WERI-Rb-1 (cell line): ENCODE measurements at places on chromosomes 1 and 21.

- DNase-seq, result no peak
Observed at GRCh38 chr1:21559788-21560567, 50.8 kb downstream of the ALPL start.

DNA sequence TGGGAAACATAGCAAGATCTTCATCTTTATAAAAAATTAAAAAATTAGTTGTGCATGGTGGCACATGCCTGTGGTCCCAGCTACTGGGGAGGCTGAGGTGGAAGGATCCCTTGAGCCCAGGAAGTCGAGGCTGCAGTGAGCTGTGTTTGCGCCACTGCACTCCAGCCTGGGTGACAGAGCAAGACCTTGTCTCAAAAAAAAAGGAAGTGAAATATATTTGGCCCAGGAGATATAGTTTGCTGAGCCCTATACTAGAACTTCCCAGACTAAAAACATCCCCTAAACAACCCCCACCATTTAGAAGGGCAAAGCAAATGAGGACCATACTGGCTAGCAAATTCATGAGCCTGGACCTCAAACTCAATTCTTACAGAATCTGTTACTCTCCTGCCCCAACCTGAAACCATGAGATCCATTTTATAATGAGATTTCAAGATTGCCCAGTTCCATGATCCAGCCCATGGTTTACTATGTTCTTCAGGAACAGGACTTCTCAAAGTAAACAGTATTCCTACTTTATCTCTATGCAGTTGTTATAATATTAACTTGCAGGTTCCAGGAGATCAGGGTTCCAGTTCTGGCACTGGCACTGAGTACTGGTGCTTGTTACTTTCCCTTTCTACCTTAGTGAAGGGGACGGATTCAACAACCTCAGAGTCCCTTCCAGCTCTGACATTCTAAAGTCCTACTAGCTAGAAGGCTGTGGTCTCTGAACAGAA, 48.9 kb upstream of the TADA1 start:
- no peak for DNase-seq

- DNase-seq, result no peak
Observed at GRCh38 chr1:151807766-151808165, 2.5 kb upstream of the LINGO4 start.

- DNase-seq, result no peak
Observed at GRCh38 chr1:230763927-230764591, 16.9 kb downstream of the CAPN9 start.
